ENCODE measurements at places on chromosomes 4 and X. TPM values are rescaled to one million over a fixed set of nuclear protein-coding genes. Genes with fewer than 3 reads are reported as not detected.

Gene BEND4
- 0.38 TPM for total RNA-seq

Gene SMAD1
- total RNA-seq, result 35.6 TPM

Gene KLB
- not detected for total RNA-seq

Gene DCLK2
- 49.5 TPM for total RNA-seq

Gene GABRB1
- total RNA-seq, result not detected

Gene HPGDS
- not detected for total RNA-seq

Gene GC
- not detected for total RNA-seq

DNA sequence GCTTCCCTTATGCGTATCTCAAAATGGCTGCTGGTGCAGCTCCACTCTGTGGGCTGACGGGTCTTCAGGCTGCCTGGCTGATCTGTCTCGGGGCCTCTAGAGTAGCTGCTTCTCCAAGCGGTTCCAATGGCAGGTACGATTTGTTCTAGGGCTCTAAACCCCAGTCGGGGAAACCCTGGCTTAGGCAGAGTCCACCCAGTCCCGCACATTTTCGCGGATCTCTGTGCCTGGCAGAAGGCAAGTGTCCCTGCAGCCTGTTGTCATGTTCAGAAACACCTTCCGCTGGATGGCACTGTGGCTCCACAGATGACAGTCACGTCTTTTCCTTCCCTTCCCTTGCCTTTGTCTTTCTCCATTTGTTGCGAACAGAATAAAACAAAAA is 54.4 kb downstream of the NBDY start:
- peak overlapping the region; percentile 50 for H3K27ac ChIP-seq
- DNase-seq, result no peak
- H3K4me3 ChIP-seq, result peak overlapping the region; percentile 46
- H3K27me3 ChIP-seq, result no peaks in the 10 kb centered on the region
- no peaks in the 10 kb centered on the region for H3K4me1 ChIP-seq

DNA sequence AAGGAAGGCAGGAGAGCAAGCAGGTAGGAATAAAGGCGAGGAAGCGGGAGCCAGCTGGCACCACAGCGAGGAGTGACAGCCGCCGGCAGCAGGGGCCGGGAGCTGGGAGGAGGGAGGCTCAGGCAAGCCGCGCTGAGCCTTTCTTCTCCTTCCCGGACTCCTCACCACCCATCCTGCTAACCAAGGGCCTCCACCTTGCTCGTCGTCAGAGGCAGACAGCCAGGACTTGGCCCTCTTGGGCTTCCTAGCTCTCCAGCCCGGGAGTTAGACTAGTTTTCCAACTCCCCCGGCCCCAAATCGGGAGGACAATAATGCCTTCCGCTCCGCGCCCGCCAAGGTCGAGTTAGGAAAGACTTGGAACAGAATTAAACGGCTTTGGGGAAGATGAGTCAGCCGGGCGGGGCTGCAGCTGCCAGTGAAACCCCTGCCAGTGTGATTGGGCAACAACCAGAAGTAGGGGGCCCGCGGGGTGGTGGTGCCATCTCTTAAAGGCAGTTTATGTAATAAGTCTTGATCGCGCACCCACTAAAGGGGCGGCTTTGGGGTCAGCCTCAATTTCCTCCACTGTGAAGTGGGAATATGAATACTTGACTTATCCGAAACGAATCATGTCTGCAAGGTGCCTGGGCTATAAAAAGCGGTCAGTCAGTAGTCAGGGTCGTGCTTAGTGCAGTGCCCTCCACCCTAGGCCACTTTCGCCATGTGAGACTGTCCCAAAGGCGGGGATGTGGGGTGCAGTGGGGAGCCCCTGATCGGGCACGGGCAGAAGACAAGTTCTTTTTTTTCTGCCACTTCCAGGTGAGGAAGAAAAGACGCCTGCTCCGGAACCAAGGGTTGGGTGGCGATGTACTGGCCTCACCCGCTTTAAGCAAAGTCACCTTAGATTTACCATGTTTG is 6.7 kb upstream of the HSD17B10 start:
- no peaks in the 10 kb centered on the region for H3K36me3 ChIP-seq
- H3K4me3 ChIP-seq, result peak overlapping the region; percentile 68
- peaks cover 10% of the 10 kb centered on the region for H3K27me3 ChIP-seq
- no peak for DNase-seq

DNA sequence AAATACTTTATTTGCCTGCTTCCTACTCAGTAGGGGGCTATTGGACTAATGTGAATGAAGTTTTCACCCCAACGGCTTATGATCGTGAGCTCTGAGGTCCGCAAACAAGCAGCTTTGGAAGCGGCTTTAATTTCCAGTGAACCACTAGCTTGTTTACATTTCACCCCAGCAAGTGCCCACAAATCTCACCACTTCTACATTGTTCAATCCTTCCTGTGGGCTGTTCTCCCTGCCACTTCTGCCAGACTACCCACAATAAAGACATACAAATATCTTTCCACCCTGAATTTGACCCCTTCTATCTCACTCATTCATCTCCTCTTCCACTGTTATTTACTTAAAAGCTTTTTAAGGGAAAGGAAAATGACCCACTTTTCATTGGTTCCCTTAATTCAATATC is 98.0 kb downstream of the CDS1 start:
- no peak for DNase-seq
- no peaks in the 10 kb centered on the region for H3K27me3 ChIP-seq
- H3K4me1 ChIP-seq, result peaks cover 9% of the 10 kb centered on the region
- peaks cover 42% of the 10 kb centered on the region for H3K36me3 ChIP-seq

GRCh38 chr4:150131581-150132228 is 53.5 kb downstream of the DCLK2 start:
- DNase-seq, result no peak
- H3K27ac ChIP-seq, result no peak overlapping the region
- H3K36me3 ChIP-seq, result peaks cover 21% of the 10 kb centered on the region
- H3K4me1 ChIP-seq, result peaks cover 32% of the 10 kb centered on the region
- H3K4me3 ChIP-seq, result no peak overlapping the region

Gene MID2
- 9.4 TPM for total RNA-seq

Gene TTC29
- total RNA-seq, result 0.56 TPM

- H3K4me3 ChIP-seq, result no peak overlapping the region
- H3K4me1 ChIP-seq, result no peaks in the 10 kb centered on the region
- H3K27me3 ChIP-seq, result no peaks in the 10 kb centered on the region
Observed at GRCh38 chr4:108674356-108674977, 24.1 kb downstream of the OSTC start.

DNA sequence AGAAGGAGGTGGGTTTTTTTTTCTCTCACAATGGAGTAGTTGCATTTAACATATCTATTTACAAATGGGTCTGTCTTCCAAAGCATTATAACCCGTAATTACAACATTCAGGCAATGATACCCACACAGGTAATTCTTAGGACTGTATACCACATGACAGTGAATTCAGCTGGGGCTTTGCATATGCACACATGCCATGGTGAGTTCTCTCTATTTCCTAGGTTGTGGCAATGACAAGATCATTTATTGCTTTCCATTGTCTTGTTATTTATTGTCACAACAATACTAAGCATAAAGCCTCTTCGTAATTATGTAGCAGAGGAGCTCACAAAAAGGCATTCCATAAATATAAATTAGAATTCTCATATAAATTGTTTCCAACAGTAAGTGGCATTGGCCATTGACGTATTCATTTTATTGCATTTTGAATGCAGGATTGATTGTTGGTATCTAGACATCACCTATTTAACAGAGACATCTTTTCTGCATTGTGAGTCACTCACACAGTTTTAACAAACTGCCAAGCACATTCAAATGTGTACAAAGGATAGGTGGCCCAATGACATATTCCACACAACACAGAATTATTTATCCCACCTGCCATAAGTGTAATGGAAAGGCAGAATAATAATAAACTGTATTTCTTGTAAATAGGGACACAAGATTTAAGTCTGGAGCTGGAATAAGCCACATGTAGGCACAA is 390.7 kb upstream of the GALNT7 start:
- no peak for DNase-seq
- no peaks in the 10 kb centered on the region for H3K27me3 ChIP-seq
- no peak overlapping the region for H3K27ac ChIP-seq

DNA sequence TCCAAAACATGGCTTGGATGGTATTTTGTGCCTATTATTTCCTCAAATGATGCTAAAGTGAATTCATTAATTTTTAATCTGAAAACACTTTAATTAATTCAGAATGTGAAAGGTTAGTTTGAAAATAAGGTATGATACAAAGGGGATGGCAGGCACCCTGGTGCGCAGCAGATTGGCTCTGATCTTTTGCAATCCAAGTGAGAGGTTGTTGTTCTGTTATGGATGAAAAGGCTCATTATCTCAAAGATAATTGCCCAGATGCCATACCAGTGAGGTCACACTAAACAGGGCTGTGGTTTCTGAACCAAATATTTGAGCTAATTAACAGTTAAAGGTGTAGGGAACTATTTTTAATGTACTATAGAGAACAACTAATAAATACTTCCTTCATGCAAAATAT is 504.9 kb downstream of the RAPGEF2 start:
- no peak overlapping the region for H3K4me3 ChIP-seq
- no peaks in the 10 kb centered on the region for H3K4me1 ChIP-seq
- H3K27me3 ChIP-seq, result no peaks in the 10 kb centered on the region
- H3K36me3 ChIP-seq, result no peaks in the 10 kb centered on the region
- no peak overlapping the region for H3K27ac ChIP-seq
- DNase-seq, result no peak

Gene POU3F4
- not detected for total RNA-seq

GRCh38 chr4:185201977-185202962 is 1.5 kb downstream of the CFAP97 start:
- peak overlapping the region; percentile 98 for H3K27ac ChIP-seq
- peak overlapping the region; percentile 90 for H3K4me3 ChIP-seq
- peaks cover 3% of the 10 kb centered on the region for H3K27me3 ChIP-seq
- peaks cover 32% of the 10 kb centered on the region for H3K4me1 ChIP-seq
- DNase-seq, result no peak

DNA sequence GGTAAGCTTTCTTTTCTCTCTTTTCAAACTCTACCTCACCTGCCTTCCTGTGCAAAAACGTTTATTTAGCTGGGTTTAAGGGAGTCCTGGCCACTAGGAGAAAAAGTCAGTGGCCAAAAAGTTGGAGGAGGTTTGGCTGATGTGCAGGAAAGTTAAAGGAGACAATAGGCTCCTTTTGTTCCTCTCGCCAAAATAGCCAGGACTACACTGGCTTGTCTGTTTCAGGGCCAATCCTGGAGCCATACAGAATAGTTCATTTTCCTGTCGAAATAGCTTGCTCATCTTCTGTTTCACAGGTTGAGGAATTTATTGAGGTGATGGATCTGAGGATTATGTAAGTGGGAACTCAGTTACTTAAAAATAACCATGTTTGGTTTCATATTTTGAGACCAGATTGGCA is 423 bp downstream of the HEPH start:
- H3K36me3 ChIP-seq, result peaks cover 2% of the 10 kb centered on the region
- H3K4me1 ChIP-seq, result peaks cover 22% of the 10 kb centered on the region
- H3K27ac ChIP-seq, result peak overlapping the region; percentile 86
- peak overlapping the region; percentile 89 for H3K4me3 ChIP-seq
- H3K27me3 ChIP-seq, result no peaks in the 10 kb centered on the region

GRCh38 chrX:79366873-79367749 is at the start of gene ITM2A:
Gene ITM2A, minus strand, starts transcription at chrX:79367334. Its CDS starts 119 bp downstream, at chrX:79367215.
- H3K27me3 ChIP-seq, result peaks cover 4% of the 10 kb centered on the region
- peak within 1 kb of the TSS; percentile 88 for H3K27ac ChIP-seq
- peaks cover 18% of the 10 kb centered on the region for H3K4me1 ChIP-seq

Gene BANK1
- total RNA-seq, result 0.87 TPM

Gene CETN2
- 35.4 TPM for total RNA-seq

Measured in mesothelial cell of epicardium (in vitro differentiated cells).